ENCODE measurements at places on chromosomes 5 and 9. TPM values are rescaled to one million over a fixed set of nuclear protein-coding genes. Genes with fewer than 3 reads are reported as not detected.

DNA sequence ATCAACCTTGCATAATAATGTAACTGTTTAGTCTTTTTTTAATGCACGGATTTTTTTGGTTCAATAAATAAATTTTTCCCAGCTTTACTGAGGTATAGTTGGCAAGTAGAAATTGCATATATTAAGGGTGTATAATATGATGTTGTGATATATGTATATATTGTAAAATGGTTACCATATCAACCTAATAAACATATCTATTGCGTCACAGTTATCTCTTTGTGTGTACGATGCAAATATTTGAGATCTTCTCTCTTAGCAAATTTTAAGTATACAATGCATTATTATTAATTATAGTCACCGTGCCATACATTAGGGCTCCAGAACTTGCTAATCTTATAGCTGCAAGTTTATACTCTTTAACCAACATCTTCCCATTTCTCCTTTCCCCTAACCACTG, 57.2 kb upstream of the TMEM161B start:
- no peak for DNase-seq

GRCh38 chr9:81559197-81559596, 130.2 kb downstream of the TLE1 start:
- no peak for DNase-seq

GRCh38 chr5:159975462-159976019, 33.4 kb upstream of the TTC1 start:
- DNase-seq: peak; percentile 98

Gene PAEP
- 0.39 TPM for total RNA-seq

DNA sequence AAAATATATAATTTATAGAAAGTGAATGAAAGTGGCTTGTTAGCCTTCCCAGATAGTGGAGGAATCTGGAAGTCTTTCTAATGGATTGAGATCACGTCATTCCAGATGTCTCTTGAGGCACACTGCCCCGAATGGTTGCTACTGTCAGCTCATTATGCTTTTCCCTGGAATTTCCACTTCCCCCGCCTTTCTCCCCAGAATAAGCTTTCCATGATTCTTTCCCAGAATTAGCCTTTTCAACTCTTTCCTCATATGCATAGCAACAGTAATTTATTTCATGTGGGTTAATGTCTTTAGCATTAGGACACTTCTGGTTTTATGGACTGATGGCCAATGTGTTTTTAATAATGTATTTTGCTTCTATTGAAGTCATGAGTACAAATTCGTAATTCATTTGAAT, 81.5 kb downstream of the PALM2AKAP2 start:
- DNase-seq: no peak

DNA sequence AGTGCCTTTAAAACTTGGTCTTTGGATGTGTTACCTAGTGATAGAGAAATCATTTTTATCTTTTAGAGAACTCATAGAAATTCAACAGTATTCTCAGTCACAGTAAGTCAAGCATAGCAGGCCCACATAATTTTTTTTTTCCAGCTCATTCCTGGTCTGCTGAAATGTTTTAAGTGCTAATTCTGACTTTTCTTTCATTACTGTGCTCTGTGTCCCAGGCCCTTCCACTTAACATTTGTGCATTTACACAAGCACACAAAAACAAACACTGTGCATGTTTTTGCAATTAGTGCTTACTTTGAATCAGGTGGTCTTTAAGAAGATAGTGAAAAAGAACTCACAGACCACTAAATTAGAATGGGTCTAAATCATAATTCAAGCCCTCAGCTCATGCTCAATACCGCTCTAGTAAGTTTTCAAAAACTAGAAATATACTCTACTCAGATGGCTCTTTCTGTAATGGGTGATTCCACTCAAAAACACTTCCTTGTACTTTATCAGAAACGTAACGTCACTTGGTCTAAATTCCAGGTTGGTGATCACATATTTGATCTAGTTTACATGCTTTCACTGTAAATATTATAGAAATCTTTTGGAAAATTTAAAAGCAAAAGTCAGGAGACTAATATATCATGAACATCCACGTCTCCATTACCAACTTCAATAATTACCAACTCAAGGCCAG, 107.8 kb downstream of the PCSK5 start:
- no peak for DNase-seq

DNA sequence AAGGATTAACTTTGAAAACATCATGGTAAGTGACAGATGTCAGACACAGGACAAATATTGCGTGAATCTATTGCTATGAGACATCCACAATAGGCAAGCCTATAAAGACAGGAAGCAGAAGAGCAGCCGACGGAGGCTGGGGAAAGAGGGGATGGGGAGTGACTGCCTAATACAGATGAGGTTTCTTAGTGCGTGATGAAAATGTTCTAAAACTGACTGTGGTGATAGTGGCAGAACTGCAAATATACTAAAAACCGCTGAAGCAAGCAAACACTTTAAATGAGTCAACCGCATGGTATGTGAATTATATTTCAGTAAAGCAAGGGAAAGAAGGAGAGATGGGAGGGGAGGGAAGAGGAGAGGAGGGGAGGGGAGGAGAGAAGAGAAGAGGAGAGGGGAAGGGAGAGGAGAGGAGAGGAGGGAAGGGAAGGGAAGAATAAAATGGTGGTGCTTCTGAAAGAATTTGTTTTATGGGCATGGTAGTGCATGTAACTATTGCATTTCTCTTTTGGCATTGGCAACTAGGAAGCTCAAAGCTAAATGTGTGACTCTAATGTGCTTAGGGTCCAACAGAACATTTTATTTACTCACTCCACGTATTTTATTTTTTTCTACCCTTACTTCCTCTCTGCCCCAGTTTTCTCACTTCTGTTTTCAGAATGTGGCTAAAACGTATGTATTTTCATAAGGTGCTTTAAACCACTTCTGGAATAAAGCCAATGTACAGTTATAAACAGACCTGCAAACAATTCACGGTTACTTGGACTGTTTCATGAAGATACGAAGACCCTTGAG, 21.3 kb downstream of the AKNA start:
- DNase-seq: peak; percentile 91

- DNase-seq: no peak
Observed at GRCh38 chr5:79171635-79172245, 60.1 kb downstream of the BHMT start.

GRCh38 chr9:72399391-72399790, 34.4 kb upstream of the ZFAND5 start:
- no peak for DNase-seq

DNA sequence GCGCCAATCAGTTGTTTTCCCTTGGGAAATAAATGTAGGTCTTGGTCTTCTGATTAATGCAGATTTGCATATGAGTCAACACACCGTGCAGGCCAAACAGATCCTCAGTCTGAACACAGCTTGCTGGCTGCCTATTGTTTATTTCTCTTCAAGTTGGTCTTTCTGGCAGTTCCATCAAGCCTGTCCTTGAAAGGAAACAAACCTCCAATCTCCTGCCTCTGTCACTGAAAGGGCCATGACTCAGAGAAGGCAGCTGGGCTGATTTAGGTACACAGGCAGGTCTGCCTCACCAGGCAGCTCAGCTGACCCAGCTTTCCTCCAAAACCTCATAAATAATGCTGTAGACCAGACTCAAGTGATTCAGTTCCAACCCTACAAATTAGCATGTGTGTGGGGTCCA, 175.9 kb downstream of the MAN2A1 start:
- DNase-seq: peak; percentile 100

DNA sequence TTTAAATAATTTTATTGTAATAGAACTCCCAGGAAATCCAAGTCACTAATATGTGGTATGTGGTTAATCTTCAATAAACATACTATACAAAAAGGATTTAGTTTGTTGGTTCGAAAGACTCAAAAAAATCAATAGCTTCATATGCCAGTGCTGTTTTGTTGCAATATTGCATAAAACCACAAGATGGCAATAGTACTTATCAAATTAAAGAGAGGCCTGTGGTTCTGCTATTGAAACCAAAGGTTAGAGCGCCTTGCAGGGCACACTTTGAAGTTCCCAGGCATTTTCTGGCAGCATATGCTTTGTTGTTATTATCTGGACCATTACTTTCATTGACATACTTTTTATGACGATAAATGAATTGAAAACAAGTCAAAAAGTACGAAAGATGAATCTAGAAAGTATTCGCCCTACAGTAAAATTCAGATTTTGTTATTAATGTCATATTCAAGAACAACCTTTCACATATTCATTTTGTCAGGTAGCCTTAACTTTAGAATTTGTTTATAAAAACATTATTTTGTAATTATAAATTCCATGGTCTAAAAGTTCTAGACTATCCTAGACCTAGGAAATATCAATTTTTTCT, 316.3 kb downstream of the MCTP1 start:
- DNase-seq: peak; percentile 47

DNA sequence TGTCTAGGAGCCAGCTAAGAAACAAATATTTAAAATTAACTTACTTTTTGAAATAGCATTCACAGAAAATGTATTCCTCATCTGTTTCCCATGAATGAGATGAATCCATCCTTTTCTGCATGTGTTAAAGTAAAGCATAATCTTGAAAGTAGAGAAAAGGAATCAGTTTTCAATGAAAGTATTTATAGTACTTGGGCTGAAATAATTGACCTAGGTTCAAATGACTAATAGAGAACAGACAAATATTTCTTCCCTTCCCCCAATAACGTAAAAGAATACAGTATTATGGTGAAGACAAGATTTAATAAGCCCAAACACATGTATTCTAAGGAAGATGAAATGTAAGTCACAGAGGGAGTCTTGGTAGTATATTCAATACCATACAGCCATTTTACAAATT, 403.5 kb downstream of the ZNF608 start:
- DNase-seq: no peak

GRCh38 chr5:122180863-122181548, 51.7 kb downstream of the ZNF474 start:
- DNase-seq: peak; percentile 95

DNA sequence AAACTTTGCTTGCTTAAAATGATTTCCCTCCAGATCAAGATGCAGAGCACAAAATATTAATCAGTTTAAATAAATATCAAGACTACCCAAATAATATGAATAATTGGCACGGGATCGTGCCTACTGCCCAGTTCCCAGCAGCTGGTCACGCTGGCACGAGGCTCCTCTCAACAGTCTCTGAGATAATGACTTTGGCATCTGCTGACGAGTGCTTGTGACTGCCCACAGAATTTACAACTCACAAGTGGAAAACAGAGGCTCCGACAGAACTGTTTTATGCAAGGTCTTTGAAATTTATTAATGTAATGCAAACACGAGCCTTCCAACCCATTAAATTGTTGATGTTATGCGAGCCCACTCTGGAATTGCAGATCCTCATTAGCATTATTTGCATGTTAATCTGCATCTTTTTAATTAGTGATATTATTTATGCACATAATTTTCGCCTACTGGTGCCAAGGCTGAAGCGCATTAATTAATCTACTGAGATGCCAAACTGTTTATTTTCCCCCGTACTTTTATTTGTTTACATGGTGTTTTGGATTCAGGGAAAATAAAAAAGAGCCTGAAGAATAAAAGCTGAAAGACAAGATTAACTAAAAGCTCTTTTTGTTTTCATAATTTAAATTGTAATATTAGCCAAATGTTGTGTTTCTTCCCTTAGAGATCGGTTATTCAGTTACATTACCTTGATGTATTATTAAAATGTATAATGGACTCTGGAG, 369.3 kb upstream of the IRX1 start:
- no peak for DNase-seq

Gene CATSPER3
- 0.39 TPM for total RNA-seq

- no peak for DNase-seq
Observed at GRCh38 chr9:136857166-136857565, 5.0 kb downstream of the MAMDC4 start.

GRCh38 chr9:29319736-29320513, 1746.6 kb upstream of the C9orf72 start:
- no peak for DNase-seq

GRCh38 chr5:18197734-18198133, 563.5 kb downstream of the TAF11L14 start:
- DNase-seq: no peak

DNA sequence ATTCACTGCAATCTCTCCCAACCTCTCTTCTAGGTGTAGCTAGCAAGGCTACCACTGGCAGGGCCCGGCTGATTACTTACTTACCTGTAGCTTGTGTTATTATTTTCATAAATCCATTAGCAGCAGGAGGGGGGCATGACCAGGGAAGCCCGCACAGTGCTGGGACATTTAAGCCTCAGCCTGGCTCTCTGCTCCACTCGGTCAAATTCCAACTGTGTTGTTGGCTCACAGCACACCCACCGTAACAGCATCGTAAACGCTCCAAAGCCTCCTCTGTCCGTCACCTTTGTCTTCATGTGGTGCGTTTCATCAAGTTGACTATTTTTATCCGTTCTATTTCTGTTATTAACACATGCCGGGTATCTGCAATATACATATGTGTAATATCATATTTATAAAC, 264.7 kb downstream of the NSG2 start:
- no peak for DNase-seq

GRCh38 chr5:143057580-143057999, 287.4 kb downstream of the ARHGAP26 start:
- DNase-seq: no peak

Gene AFAP1L1
- total RNA-seq: 8.3 TPM

- no peak for DNase-seq
Observed at GRCh38 chr9:134063088-134063570, 4.7 kb downstream of the BRD3 start.

Gene NIM1K
- 0.54 TPM for total RNA-seq

Gene GABRA6
- not detected for total RNA-seq

DNA sequence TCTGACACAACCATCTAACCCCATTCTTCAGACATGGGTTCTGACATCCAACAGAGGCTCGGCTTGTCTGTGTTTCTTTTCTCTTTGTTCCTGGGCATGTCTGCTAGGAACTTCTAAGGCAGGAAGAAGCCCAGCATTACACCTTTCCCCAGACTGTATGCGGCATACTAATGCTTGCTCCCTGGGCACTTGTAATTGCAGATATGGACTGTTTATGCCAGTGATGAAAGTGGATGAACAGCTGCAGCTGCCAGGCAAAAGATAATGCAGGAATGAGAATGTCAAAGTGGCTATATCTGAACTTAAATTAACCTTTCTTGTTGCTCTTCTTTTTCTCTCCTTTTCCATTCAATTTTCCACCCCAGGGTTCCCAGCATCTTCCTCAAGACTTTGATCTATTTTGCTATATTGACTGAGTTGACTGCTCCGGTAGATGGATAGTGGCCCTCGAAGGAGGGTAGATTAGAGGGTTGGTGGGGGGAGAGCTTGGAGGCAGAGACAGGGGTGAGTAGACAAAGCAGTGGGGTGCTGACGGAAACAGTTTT, 344.4 kb downstream of the MAN2A1 start:
- no peak for DNase-seq

Gene TAF1L
- total RNA-seq: 0.02 TPM

Gene FGF10
- not detected for total RNA-seq

GRCh38 chr5:35436400-35437057, 181.1 kb upstream of the SPEF2 start:
- no peak for DNase-seq

Gene ANKRD55
- total RNA-seq: not detected

- no peak for DNase-seq
Observed at GRCh38 chr5:122690266-122690665, 84.6 kb upstream of the SNX2 start.

Gene PAPPA
- 208 TPM for total RNA-seq

DNA sequence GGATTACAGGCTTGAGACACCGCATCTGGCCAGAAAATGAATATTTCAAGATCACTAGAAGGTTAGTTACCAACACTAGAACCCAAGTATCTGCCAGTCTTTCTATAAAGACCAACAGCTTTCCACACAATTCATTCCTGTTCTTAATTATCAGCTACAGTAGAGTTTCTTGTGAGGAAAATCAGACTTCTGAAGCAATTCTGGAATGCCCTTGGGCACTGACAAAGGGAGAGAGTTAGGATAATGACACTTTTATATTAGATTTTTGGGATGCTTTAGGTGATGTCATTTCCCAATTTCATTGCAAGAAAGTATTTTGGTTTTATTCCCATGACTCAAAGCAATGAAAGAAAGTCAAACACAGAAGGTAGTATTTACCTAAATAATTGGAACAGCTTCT, 497.0 kb upstream of the TUSC1 start:
- peak; percentile 2 for DNase-seq

Gene TRAPPC13
- total RNA-seq: 16.3 TPM
